NCI-H524 treated with DMSO at 0.1 percent for 48 hours (cell line): ENCODE measurements at places on chromosomes 11 and 22.

DNA sequence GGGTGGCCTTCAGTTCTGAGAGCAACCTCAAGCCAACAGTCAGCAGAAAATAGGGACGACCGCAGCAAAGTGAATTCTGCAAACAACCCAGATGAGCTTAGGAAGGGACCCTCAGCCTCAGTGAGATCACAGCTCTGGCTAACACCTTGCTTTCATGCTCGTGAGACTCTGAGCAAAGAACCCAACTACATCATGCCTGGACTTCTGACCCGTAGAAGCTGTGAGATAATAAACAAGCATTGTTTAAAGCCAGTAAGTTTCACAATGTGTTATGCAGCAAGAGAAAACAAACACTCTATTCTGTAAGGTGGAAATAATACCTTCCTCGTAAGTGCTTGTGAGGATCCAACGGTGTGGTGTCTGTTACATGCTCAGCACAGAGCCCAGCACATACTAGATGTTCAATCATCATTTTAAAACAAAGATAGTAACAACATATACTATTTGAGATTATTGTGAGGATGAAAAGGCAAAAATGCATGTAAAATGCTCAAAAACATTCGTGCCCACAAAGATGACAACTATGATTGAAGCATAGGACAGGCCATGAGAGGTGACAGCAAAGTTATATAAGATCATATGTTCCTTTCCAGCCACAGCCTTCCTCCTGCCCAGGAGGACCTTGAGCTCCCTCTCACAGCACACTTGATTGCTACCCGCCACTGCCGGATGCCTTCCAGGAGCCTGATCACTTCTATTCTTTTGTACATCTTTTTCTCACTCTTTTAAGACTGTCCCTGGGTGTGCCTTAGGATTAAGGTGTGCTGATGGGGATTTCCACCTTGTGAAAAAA is 433.3 kb downstream of the BUD13 start:
- DNase-seq = no peak

- no peak for DNase-seq
Measured at GRCh38 chr11:65816696-65817095, 17.1 kb upstream of the SNX32 start.

DNA sequence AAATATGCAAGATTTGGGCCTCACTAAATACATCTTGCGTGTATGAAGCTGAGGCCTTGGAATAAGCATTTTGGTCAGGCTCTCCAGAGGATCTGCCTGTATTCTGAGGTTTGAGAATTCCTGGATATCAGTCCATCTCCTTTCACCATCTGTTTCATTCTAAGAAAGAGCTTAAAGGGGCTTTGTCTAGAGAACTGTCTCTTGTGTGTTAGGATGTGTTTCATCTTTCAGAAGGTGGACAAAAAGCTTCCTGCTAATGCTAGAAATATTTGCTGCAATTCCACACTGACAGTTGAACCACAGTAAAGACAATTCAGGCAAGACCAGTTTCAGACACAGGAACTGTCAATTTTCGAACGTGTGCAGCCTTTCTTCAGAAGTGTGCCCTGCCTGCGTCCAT is 185.4 kb downstream of the DBX1 start:
- no peak for DNase-seq

DNA sequence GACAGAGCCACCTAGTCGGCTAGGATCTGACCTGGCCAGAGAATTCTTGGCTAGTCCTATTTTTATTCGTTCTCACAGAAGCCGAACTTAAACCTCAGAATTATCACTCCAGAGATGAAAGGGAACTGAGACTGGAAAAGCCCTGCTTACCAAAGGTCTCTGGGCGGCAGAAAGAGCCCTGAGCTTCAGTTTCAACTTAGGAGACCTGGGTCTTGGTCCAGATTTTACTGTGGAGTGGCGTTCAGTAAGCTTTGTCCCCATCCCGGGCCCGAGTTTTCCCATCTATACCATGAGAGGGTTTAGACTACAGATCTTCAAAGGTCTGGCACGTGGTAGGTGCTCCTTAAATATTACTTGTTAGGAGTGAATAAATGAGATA is 516 bp downstream of the NEU3 start:
- no peak for DNase-seq

- DNase-seq = no peak
Measured at GRCh38 chr11:17697175-17697949, 22.0 kb upstream of the MYOD1 start.

GRCh38 chr11:10076458-10077141 is 217.4 kb downstream of the SBF2 start:
- DNase-seq = no peak

GRCh38 chr11:36306888-36307287 is 10.8 kb downstream of the PRR5L start:
- DNase-seq = no peak

DNA sequence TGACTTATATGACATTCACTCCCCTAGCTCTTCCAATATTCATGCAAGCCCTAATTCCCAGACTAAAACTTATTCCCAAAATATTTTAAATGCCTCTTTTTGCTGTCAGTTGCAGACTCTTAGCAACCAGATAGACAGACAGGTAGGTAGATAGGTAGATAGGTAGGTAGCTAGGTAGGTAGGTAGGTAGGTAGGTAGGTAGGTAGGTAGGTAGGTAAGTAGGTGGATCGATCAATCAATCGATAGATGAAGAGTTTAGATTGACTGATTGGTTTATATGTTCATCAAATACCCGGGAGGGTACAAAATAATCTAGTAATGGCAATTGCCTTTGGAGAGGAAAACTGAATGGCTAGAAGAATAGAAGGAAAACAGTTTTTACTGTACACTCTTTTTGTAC is 86.3 kb downstream of the TTC28 start:
- DNase-seq = no peak

GRCh38 chr11:75570559-75571139 is 8.6 kb downstream of the SERPINH1 start:
- no peak for DNase-seq

GRCh38 chr22:29690476-29690875 is 29.3 kb upstream of the CABP7 start:
- peak; percentile 47 for DNase-seq

DNA sequence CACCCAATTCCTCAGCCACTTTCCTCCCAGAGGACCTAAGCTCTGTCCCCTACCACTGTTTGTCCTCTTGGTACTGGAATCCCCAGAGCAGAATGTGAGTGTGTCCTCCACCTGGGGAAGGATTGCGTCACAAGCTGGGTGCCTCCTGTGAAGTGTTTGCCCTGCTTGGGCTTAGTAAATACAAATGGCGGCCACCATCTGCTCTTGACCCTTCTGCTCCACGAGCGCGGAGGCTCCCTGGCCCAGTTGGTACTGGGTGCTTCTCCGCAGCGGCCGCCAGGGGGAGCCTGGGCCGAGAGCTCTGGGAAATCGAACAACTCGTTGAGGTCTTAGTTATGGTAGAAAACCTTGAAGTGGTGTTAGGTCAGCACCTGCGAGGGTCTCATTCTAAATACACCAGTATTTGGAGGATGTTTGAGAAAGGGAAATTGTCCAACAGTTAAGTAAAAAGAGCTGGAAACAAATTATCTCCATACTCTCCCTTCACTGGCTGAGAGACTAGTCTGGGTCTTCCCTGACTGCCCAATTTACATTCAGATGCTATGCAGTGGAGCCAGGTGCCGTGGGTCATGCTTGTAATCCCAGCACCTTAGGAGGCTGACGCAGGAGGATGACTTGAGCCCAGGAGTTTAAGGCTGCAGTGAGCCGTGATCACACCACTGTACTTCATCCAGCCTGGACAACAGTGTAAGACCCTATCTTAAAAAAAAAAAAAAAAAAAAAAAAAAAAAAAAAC is 74.6 kb upstream of the TEAD1 start:
- peak; percentile 89 for DNase-seq

GRCh38 chr11:69253028-69253427 is 40.9 kb upstream of the MYEOV start:
- no peak for DNase-seq
